ENCODE measurements at places on chromosomes 13 and 19.

- DNase-seq, result peak; percentile 22
These were observed 148.0 kb downstream of the FOXO1 start for GRCh38 chr13:40518481-40518882.

DNA sequence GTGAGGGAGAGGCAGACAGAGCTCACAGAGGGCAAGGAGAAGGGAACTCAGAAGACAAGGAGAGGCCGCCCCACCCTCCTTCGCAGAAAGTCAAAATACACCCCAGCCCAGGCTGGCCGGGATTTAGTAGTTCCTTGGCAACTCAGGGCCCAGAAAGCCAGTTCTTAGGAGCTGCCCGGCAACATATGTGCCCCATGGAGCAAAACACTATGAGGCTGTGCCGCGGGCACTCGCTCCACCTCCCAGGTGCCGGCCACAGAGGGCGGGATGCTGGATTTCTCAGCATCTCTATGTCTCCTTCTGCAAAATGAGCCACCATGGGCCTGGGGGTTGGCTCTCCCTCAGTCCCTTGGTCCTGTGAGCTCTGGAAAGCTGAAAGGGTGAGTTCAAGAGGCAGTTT lies 93.8 kb upstream of the CACNA1A start:
- no peak for DNase-seq

GRCh38 chr13:52130641-52131040 lies 1.8 kb upstream of the NEK5 start:
- no peak for DNase-seq

DNA sequence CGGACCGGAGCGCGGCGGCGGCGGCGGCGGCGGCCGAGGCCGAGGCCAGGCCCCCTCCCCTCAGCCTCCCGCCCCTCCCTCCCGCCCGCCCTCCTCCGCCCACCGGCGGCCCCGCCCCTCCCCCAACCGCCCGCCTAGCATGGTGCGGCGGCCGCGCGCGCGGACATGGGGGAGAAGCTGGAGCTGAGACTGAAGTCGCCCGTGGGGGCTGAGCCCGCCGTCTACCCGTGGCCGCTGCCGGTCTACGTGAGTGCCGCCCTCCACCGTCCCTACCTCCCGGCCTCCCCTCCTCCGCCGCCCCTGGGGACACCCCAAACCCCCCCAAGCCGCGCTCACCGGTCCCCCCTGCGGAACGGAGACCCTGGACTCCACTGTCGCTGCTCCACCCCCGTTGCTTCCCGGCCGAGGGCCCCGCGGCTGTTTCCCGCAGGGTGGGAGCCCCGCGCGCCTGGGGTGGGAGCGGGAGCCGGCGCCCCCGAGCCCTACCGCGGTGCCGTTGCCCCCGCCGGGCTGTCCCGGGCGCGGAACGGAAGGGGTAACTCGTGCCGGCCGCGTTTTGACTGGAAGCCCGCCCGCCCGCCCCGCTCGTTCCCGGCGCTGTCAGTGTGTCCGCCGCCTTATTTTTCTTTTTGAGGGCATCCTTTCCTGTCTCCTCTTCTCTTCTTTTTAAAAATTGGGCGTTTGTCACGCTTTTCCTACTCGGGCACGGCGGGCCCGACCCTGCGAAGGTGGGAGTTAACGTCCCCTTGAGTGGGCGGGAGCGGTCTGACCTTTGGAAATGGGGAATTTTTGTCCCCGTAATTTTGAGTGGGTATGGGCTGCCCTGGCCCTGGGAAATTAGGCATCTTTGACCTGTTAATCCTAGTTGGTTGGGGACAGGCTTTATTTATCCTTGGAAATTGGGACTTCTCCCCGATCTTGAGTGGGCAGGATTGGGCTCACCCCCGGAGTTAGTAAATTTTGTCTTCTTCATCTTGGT lies 576 bp downstream of the DOT1L start:
- DNase-seq, result peak; percentile 31

- DNase-seq, result no peak
These were observed 225.0 kb downstream of the TBC1D4 start for GRCh38 chr13:75256922-75257321.

GRCh38 chr13:48808683-48809082 lies 155.0 kb downstream of the CYSLTR2 start:
- no peak for DNase-seq

GRCh38 chr19:54231077-54231931 lies 8.5 kb upstream of the LILRB3 start:
- DNase-seq, result peak; percentile 71

GRCh38 chr13:41231786-41232185 lies 31.6 kb downstream of the MTRF1 start:
- DNase-seq, result no peak

GRCh38 chr13:26513931-26514330 lies 43.6 kb upstream of the WASF3 start:
- DNase-seq, result no peak

DNA sequence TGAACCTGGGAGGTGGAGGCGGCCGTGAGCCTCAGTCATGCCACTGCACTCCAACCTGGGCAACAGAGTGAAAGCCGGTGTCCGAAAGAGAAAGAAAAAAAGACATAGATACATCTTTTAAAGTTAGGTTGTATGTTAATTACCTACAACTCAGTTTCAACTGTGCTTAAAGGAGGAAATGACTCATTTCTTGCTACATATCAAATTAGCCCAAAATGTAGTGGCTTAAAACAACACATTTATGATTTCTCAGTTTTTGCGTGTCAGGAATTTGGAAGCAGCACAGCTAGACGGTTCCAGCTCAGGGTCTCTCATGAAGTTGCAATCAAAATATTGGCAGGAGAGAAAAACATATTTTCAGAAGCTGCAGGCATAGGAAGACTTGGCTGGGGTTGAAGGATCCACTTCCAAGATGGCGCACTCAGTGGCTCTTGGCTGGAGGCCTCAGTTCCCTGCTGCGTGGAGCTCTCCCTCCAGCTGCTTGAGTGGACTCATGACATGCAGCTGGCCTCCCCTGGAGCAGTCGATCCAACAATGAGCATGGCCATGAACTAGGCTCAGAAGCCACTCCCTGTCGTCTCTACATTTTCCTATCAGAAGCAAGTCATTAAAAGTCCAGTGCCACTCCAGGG lies 7.1 kb downstream of the LDLR start:
- peak; percentile 28 for DNase-seq

GRCh38 chr19:18156841-18157464 lies 4.0 kb downstream of the PIK3R2 start:
- DNase-seq, result no peak

DNA sequence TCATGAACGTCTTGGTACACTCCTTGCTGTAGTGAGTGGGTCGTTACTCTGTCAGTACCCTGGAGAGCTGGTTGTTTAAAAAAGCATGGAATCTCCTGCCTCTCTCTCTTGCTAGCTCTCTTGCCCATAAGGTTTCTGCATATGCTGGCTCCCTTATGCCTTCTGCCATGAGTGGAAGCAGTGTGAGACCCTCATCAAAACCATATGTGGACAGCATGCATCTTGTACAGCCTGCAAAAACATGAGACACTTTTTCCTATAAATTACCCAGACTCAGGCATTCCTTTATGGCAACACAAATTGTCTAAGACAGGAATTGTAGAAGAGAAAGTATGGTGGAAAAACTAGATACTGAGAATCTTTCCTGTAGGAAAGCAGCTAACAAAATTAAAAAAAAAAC lies 516.3 kb downstream of the SLITRK6 start:
- DNase-seq, result no peak

- DNase-seq, result no peak
These were observed 61.4 kb downstream of the GPR12 start for GRCh38 chr13:26699197-26699490.

DNA sequence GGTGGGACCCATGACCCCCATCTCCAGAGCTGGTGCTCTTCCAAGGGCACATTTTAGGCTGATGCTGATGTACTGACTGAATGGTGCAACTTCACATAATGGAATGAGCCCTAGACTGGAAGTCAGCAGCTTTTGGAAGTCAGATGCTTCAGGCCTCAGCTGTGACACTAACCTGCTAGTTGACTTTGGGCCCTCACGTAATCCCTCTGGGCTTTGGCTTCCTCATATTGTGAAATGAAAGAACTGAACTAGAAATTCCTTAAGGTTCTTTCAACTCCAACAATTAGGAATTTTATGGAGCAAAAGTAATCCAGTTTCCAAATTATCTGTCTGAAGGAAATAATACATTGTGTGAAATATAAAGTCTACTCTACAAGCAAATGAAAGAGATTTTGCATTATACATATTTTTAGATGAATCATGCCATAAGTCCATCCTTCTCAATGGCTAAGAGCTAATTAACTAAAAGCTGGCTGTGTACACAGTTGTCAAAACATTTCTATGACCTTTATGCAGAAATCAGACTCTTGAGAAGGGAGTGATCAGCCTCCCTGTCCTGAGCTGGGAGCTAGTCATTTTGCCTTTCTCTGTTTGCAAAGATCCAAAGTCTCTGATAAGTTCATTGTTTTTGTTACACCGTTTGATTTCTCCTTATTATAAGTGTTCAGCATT lies 204.2 kb downstream of the DCLK1 start:
- DNase-seq, result no peak

DNA sequence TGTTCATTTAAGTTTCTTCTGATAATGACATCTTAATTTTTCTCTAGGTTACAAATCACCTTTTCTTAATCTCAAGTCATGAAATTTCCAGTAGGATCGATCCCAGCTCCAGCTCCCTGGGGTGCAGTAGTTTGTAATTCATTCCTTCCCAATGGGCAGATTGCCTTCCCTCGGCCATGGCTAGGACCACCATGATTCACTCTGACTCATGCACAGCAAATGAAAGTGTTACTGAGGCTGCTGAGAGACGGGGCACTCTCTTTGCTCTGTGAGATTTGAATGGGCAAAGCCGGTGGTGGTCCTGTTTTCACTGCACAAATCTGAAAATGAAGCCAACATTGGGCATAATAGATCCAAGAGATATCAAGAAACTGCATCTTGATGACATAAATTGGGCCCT lies 202.8 kb upstream of the IRS2 start:
- no peak for DNase-seq

DNA sequence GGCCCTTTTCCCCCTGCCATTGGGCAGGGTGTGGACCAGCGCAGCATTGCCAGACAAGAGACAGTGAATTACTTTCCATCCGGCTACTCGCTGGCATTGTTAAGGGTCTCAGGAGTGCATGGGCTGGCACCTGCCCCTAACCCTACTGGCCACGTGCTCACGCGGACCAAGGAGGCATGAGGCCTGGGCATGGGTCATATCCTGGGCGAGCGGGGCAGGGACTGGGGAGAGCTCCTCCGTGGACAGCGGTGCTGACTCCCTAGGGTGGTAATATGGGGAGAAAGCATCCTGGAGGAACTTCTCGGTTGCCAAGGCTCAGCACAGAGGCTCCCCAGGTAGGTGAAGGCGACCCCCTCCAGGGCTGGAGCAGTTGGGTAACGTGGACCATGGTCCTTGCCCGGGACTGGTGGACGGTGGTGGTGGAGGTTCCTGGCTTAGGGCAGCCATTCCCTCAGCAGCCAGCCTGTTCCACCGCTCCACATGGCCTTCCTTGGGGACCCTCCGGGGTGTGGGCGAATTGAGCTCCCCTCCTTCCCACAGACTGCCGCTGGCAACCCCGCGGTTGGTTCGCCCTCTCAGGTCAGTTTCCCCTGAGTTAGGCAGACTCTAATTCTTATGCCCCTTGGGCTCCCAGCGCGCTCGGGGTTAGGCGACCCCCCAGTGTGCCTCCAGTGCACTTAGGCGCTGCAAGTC lies 465.1 kb downstream of the SLITRK5 start:
- DNase-seq, result no peak

GRCh38 chr19:33407140-33407551 lies 33.6 kb downstream of the CEBPG start:
- DNase-seq, result no peak

DNA sequence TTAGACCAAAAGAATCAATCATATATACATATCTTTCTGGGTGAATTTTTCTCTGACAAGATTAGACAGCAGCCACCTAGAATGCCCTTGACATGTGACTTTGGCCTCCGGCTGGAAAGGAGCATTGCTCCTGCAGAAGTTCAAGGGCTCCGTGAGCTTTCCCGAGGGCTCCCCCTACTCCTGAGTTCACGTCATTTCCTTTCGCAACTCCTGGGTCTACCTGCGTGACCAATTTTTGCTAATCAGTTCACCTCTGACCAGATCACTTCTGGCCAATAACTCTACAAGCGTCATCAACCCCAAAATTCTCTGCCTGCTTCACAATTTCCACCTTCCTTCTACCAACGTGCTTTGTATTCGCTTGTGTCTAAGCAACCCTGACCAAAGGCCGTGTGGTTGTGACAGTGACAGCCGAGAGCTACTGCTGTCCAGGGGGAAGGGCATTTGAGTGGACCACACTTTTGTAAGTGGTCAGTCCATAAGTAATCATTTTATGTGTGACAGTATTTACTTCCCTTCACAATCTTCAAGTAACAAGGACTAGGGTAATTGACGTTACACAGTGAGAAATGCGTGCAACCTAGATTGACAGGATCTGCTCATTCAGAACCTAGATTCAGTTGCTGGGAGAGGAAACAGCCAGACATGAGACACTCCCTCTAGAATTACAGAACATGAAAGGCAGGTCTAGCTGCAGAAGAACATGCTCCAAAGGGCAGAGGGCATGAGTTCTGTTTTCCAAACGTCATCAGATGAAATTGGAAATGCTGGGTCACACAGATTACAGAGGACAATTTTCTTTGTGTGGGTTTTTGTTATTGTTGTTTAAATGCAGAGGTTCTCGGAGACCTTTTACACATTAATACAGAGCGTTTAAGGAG lies 145.9 kb upstream of the SPACA7 start:
- DNase-seq, result no peak

GRCh38 chr13:73058432-73058735 lies 421 bp upstream of the KLF5 start:
- DNase-seq, result no peak

- DNase-seq, result no peak
These were observed 1739.6 kb downstream of the OLFM4 start for GRCh38 chr13:54768214-54768613.

DNA sequence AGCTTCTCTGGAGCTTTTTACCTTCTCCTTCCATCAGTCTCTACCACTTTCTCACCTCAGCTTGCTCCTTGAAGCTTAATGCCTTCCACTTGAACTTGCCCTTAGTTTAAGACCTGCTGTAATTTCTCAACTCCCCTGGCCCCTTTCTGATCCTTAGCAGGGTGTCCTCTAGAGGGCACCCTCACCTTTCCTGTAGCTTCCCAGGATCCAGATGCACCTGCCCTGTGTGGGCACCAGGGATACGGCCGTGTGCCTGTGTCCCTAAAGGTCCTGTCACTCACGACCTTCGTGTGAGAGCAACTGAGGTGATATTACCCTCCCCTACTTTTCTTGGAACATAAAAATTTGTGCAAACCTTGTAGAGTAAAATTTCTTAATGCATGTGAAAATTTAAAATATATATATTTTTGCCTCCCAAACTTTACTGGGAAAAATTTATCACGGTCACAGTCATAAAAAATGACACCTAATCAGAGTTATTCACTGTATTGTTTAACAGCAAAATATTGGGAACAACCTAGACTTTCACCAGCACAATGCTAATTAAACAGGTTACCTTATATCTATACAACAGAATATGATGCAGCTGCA lies 46.4 kb downstream of the PSG3 start:
- DNase-seq, result no peak

Measured in central memory CD4-positive, alpha-beta T cell (primary cell).